D341Med (cell line): ENCODE measurements at places on chromosomes 6 and 20.

- DNase-seq: no peak
Observed at GRCh38 chr6:135578976-135579375, 81.4 kb upstream of the AHI1 start.

GRCh38 chr6:79152269-79152737 is 74.2 kb upstream of the PHIP start:
- no peak for DNase-seq

DNA sequence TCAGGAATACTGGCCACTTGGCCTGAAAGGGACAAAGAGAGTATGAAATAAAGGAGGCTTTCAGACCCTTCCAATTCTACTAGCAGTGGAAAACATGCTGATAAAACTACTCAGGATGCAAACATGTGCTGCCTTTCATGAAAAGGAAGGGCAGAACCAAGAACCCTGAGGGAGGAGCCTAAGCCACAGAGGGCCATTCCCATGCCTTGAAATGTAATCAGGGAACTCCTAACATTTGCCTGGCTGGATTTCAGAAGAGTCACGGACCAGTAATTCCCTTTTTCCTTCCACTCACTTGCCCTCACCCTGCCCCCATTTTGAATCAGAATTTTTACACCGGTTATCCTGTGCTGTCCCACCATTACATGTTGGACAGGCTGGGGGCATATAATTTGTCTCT is 116.2 kb downstream of the LAMP5 start:
- DNase-seq: no peak

- no peak for DNase-seq
Observed at GRCh38 chr20:43220612-43221011, 30.9 kb upstream of the PTPRT start.
